ENCODE measurements at places on chromosomes 1 and 21.

DNA sequence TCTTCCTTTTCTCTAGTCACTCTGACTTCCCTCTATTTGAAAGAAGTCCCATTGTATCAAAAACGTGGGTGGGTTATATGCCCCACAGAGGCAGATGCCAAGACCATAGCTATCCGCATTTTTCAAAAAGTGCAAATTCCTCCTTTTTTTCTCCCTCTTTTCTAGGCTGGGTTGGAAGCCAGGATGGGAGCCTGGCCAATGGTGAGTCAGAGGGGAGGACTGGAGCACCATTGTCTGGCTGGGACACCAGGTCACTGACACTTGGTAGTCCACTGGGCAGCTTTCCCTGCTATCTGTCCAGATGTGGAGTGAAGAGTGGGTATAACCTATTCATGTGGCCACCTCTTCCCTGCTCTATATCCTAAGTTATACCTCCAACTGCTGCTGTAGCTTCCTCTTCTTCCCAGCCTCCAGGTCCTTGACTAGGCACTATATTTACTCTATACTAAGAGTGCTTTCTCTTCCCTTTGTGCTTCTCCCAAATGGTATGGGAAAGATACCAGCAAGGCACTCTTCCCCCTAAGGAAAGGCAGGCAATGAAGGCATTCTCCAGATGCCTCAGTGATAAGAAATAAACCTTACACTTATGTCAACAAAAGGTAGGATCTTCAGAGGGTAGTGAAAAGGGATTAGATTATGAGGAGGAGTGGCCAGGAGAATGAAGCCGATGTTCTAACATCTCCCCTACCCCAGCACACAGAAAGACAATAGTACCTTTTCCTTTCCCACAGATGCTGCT is 12.9 kb downstream of the PI4KB start:
- DNase-seq = peak; percentile 72

GRCh38 chr1:213871179-213871578 is 116.6 kb upstream of the PROX1 start:
- DNase-seq = no peak

- no peak for DNase-seq
Observed at GRCh38 chr1:61322008-61322744, 239.8 kb downstream of the NFIA start.

DNA sequence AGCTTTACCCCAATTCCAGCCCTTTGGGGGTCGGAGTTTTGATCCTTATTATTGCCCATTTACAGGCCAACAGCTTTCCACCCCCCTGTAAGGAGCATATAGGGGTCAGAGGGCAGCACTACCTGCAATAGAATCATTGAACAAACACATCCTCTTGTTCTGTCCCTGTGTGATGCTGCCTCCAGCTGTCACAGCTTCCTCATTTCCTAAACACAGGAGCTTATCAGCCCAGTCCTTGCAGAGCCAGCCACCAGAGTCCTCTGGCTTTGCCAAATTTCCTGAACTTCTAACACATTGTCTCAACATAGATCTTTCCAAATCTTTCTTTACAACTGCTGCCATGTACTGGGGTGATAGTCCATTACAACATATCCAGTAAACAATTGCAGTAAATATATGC is 32.8 kb upstream of the PTBP2 start:
- no peak for DNase-seq

- DNase-seq = no peak
Observed at GRCh38 chr1:72431810-72432209, 149.5 kb upstream of the NEGR1 start.

GRCh38 chr1:183889095-183889494 is 84.2 kb downstream of the RGL1 start:
- no peak for DNase-seq

- no peak for DNase-seq
Observed at GRCh38 chr1:96771847-96772246, 50.3 kb downstream of the PTBP2 start.

- DNase-seq = no peak
Observed at GRCh38 chr1:29633771-29634170, 397.4 kb downstream of the PTPRU start.

DNA sequence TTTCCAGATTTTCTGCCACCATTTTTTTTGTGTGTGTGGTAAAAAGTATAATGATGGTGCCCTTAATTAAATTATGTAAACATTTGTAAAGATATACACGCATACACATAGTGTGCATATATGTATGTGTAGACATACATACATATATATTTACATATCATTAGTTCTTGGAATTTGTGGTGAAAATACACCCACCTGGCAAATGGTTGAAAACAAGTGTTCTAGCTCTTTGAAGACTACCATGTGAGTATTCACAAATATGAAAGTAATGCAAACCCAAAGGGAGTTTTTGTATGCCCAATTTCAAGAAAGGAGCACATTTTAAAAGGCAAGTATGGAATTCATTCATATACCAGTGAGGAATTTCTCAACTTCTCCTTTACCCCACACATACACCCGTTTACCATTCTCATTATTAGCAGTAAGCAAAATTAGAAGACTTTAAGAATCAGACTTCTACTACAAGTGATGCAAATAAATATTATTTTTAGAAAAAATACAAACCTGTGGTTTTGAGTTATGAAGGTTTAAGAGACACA is 8.0 kb downstream of the RABGAP1L start:
- DNase-seq = no peak

GRCh38 chr1:31792116-31792515 is 23.7 kb downstream of the SPOCD1 start:
- no peak for DNase-seq

GRCh38 chr1:114549137-114549536 is 32.3 kb downstream of the BCAS2 start:
- DNase-seq = no peak

DNA sequence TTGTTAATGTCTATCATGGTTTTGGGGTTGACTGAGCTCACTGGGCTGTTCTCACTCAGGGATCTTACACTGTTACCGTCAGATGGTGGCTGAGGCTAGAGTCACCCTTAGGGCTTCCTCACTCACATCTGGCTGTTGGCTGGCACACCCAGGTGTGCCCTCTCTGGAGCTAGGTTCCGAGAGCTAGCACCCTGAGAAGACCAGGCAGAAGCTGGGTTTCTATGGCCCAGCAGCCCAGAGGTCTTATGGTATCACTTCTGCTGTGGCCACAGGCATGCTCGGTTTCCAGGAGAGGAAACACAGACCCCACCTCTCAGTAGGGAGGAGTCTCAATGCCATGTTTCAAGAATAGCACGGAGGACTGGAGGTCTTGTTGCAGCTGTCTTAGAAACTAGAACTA is 20.7 kb upstream of the KIF1B start:
- no peak for DNase-seq
